Neural crest cell (in vitro differentiated cells): ENCODE measurements at places on chromosomes 2 and 18. TPM values are rescaled to one million over a fixed set of nuclear protein-coding genes. Genes with fewer than 3 reads are reported as not detected.

GRCh38 chr18:13269013-13269280, 50.4 kb downstream of the LDLRAD4 start:
- DNase-seq = no peak

GRCh38 chr18:24726727-24727492, 266.5 kb downstream of the HRH4 start:
- DNase-seq = peak; percentile 70

GRCh38 chr18:22682720-22683119, 250.4 kb upstream of the RBBP8 start:
- DNase-seq = no peak

DNA sequence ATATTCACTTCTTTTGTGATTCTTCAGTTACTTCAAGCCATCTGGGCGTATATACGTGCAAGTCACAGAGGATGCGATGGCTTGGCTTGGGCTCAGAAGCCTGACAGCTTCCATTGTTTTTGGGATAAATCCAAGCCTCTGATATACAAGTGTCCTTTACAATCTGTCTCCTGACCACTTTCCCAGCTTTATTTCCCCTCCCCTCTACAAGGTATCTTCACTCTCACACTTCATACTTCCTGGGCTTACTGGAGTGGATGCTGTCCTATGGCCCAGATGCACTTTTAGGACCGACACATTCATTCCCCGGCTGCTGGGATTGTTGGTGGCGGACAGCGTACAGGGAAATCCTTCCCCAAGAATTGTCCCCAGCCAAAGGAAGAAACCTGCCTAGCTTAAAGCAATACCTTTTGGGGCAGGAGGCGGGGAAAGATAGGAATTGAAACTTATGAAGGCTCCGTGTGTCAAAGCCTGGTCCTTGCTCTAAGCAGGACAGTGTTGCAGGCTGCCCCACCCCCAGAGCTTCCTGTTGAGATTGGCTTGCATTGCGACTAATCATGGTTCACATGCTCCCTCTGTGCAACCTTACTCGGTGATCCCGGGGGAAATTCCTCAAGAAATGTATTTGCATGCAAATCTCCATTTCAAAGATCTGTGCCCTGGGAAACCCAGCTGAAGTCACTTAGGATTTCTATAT, 802.9 kb upstream of the ID2 start:
- no peak for DNase-seq

GRCh38 chr2:16513626-16514025, 152.0 kb downstream of the CYRIA start:
- no peak for DNase-seq

RHOB gene
- total RNA-seq = 146 and 150 TPM in 2 replicates

- DNase-seq = no peak
Observed at GRCh38 chr2:186346216-186346615, 139.8 kb upstream of the ZC3H15 start.
